Frontal cortex (tissue), 4 donors: ENCODE measurements at places on chromosomes 5 and 9. TPM values are rescaled to one million over a fixed set of nuclear protein-coding genes. Genes with fewer than 3 reads are reported as not detected.

IL5 gene
- total RNA-seq, result not detected

NIM1K gene
- 8.2 TPM for total RNA-seq

CNTFR gene
- 9.8 TPM for total RNA-seq

QRFP gene
- total RNA-seq, result under 0.01 TPM

RGS7BP gene
- total RNA-seq, result 9.4 TPM
